ENCODE measurements at places on chromosomes 7 and 10. TPM values are rescaled to one million over a fixed set of nuclear protein-coding genes. Genes with fewer than 3 reads are reported as not detected.

- DNase-seq, result no peak
- no peaks in the 10 kb centered on the region for H3K36me3 ChIP-seq
- H3K4me1 ChIP-seq, result no peaks in the 10 kb centered on the region
- no peaks in the 10 kb centered on the region for H3K27me3 ChIP-seq
- no peak overlapping the region for H3K27ac ChIP-seq
These were observed 87.7 kb upstream of the TMEM168 start for GRCh38 chr7:112877691-112878460.

- H3K4me3 ChIP-seq, result no peak overlapping the region
- no peaks in the 10 kb centered on the region for H3K4me1 ChIP-seq
- DNase-seq, result no peak
- H3K36me3 ChIP-seq, result no peaks in the 10 kb centered on the region
These were observed 56.8 kb downstream of the PARP12 start for GRCh38 chr7:140005754-140006503.

DNA sequence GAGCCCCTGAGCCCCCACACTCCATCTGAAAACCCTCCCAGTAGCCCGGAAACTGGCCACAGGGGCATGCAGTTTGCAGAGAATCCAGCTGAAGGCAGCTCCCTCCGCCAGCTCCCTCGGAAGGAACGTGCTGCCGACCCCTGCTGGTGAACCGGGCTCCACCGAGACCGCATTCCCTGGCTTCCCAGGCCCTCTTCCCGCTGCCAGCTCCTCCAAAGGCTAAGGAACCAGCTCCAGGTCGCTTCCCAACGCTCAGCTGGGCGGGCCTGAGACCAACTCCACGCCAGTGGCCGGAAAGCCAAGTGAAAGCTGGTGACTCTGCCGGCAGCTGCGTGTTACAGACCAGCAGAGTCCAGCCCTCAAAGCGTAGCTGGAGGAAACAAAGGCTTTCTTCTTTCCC, 35.8 kb downstream of the GPER1 start:
- peak; percentile 75 for DNase-seq
- no peaks in the 10 kb centered on the region for H3K36me3 ChIP-seq
- no peak overlapping the region for H3K4me3 ChIP-seq
- no peaks in the 10 kb centered on the region for H3K27me3 ChIP-seq
- peaks cover 10% of the 10 kb centered on the region for H3K4me1 ChIP-seq

- no peaks in the 10 kb centered on the region for H3K4me1 ChIP-seq
- H3K36me3 ChIP-seq, result peaks cover 2% of the 10 kb centered on the region
- H3K27me3 ChIP-seq, result no peaks in the 10 kb centered on the region
- no peak overlapping the region for H3K4me3 ChIP-seq
- DNase-seq, result no peak
These were observed 38.5 kb downstream of the BNIP3 start for GRCh38 chr10:131943021-131943814.

DNA sequence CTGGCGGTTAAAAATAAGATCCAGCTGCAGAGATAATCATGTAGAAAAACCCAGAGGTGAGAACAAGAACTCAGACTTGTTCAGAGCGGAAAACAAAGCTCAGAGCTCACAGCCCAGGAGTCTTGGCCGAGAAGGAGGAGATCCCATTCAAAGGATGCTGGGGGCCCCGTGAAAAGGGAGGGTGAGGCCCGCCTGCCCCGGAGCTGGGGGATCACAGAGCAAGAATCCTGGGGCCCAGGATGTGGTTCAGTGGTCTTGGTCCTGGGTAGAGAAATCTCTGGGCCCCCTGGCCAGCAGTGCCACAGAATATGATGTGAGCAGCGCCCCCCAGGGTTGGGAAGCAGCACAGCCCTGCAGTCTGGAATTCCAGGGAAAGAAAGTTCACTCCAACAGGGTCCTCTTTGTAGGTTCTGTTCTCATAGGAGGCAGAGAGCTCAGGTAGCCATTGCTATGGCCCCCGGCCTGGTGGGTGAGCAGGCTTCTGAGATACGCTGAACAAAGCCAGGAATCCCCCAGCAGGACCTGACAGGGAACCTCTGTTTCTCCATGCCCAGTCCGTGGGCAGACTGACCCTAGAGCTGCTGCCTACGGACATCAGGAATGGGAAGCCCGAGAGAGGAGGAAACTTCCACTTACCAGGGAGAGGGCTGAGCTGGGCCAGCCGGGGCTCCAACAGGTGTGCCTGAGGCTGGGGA, 77.7 kb upstream of the GNA12 start:
- no peaks in the 10 kb centered on the region for H3K36me3 ChIP-seq
- no peak for DNase-seq
- no peaks in the 10 kb centered on the region for H3K4me1 ChIP-seq
- H3K27me3 ChIP-seq, result peaks cover 7% of the 10 kb centered on the region

RELN gene
- 117 TPM for total RNA-seq

DNA sequence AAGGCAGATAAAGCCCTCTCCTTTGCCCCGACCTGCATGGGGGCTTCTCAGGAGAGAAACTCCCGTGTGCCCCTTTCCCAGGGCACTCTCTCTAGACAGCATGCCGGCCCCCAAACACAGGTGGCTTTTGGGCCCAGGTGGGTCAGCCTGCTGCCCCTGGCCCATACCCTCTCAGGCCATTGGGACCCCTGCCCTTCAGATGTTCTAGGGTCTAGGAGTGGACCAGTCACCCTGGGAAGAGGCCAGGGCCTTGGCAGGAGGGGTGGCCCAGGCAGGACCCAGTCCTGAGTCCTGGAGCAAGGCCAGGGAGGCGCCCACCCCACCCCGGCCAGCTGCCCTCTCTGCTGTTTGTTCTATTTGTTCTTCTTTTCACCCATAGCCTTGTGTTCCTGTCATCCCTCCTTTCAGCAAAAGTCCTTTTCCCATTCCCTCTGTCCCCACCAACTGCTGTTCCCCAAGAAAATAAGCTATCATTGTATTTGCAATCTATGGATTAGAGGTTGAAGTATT, 9.3 kb upstream of the SEC24C start:
- no peaks in the 10 kb centered on the region for H3K36me3 ChIP-seq
- H3K27me3 ChIP-seq, result no peaks in the 10 kb centered on the region

DNA sequence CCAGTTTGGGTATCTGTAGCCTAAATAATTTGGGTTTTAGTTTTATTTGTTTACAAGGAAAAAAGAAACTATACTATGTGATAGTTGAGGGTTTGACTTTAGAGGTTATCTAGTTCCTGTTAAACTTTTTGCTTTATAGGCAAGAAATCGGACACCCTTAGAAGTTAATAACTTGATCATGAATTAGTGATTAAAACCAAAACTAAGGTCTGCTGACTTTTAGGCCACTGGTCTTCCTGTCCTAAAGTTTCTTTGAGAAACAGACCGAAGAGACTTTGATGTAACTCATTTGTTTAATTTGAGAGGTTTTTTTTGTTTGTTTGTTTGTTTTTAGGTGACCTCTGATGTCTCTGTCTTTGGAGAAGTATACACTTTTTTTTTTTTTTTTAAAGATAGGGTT, 59.7 kb downstream of the PHTF2 start:
- H3K4me3 ChIP-seq, result no peak overlapping the region
- H3K36me3 ChIP-seq, result no peaks in the 10 kb centered on the region
- H3K27me3 ChIP-seq, result no peaks in the 10 kb centered on the region
- DNase-seq, result no peak

GRCh38 chr7:141348728-141349127, 202.5 kb upstream of the AGK start:
- no peak for DNase-seq
- H3K27me3 ChIP-seq, result no peaks in the 10 kb centered on the region
- H3K4me3 ChIP-seq, result no peak overlapping the region
- H3K36me3 ChIP-seq, result no peaks in the 10 kb centered on the region
- no peak overlapping the region for H3K27ac ChIP-seq

MCM10 gene
- total RNA-seq, result not detected

- no peak overlapping the region for H3K27ac ChIP-seq
- DNase-seq, result no peak
- H3K4me3 ChIP-seq, result no peak overlapping the region
- H3K36me3 ChIP-seq, result no peaks in the 10 kb centered on the region
- no peaks in the 10 kb centered on the region for H3K4me1 ChIP-seq
These were observed 237.2 kb downstream of the CSTF2T start for GRCh38 chr10:51462076-51462779.

PDZD7 gene
- total RNA-seq, result 0.84 TPM

DNA sequence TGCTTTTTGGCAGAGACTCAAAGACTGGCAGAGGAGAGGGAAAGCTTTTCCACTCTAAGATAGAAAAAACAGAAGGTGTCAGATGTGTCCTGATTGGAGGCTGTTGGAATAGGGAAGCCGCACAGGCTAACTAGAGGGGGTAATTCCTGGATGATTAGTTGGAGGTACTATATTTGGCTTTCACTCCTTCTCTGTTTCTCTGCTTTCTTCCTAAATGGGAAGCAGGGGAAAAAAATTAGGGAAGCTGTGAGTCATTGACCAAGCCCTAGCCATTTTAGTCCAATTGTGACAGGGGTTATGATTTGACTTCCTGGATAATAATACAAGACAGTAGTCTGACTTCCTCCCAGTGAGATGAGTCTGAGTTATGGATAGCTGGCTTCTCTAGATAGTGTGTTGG, 475.2 kb upstream of the CELF2 start:
- no peaks in the 10 kb centered on the region for H3K27me3 ChIP-seq
- no peak for DNase-seq
- H3K4me3 ChIP-seq, result no peak overlapping the region
- H3K4me1 ChIP-seq, result no peaks in the 10 kb centered on the region
- no peaks in the 10 kb centered on the region for H3K36me3 ChIP-seq
- no peak overlapping the region for H3K27ac ChIP-seq

DNA sequence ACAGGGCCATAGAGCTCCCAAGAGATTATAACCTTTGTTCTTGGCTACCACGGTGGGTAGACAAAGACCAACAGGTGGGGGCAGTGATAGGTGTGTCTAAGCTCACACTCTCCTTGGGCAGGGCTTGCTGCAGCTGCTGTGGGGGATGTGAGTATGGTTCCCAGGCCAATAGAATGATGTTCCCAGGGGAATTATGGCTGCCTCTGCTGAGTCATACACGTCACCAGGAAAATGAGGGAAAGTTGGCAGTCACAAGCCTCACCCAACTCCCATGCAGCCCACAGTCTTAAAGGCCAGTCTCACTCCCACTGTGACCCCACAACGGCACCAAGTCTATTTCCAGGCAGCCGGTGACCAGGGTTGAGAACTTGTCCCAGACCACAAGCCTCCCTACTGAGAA, 453.4 kb upstream of the PODXL start:
- no peak overlapping the region for H3K27ac ChIP-seq
- no peaks in the 10 kb centered on the region for H3K36me3 ChIP-seq
- no peak overlapping the region for H3K4me3 ChIP-seq
- H3K27me3 ChIP-seq, result no peaks in the 10 kb centered on the region

DNA sequence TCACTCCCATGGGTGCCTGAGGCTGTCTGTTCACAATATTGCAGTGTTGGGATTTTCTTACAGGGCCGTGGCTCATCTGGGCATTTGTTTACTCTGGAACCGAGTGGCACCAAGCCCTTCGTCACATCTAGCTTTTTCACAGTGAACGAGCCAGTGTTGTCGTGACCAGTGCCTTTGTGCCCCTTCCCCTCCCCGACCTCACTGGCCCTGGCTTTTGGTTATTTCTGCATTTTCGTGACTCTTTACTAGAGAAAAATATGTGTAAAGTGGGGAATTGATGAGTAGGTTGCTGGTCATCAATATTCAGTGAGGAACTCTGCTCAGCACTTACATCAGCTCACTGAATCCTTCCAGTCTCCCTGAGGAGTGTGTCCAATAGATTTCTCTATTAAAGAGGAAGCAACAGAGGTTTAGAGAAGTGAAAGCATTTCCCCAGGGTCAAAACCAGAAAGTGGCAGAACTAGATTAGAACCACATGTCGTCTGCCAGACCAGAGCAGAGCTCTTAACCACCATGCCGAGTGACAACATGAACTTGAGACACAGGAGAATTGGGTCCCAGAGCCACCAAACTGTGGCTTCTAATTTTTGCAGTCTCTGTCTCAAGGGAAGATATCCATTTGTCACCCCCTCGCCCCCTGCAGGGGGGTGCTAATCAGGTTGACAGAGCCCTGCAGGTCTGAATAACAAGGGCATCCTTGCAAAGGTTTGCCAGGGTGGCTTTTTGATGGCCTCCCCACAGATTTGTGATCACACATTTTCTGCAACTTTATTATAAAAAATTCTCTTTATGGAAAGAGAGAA, 125.3 kb downstream of the CHN2 start:
- no peaks in the 10 kb centered on the region for H3K36me3 ChIP-seq
- H3K27me3 ChIP-seq, result no peaks in the 10 kb centered on the region
- no peak overlapping the region for H3K4me3 ChIP-seq
- no peak overlapping the region for H3K27ac ChIP-seq

DRGX gene
- total RNA-seq, result not detected

RPP30 gene
- total RNA-seq, result 46.5 TPM

- H3K27me3 ChIP-seq, result no peaks in the 10 kb centered on the region
- no peak overlapping the region for H3K4me3 ChIP-seq
- H3K36me3 ChIP-seq, result peaks cover 37% of the 10 kb centered on the region
- peaks cover 10% of the 10 kb centered on the region for H3K4me1 ChIP-seq
These were observed 108.0 kb downstream of the SMURF1 start for GRCh38 chr7:99035723-99036545.

- H3K4me1 ChIP-seq, result peaks cover 7% of the 10 kb centered on the region
- no peaks in the 10 kb centered on the region for H3K36me3 ChIP-seq
- H3K4me3 ChIP-seq, result peak overlapping the region; percentile 1
- H3K27ac ChIP-seq, result peak overlapping the region; percentile 83
These were observed 3.6 kb downstream of the FAM53B start for GRCh38 chr10:124740369-124741280.

DNA sequence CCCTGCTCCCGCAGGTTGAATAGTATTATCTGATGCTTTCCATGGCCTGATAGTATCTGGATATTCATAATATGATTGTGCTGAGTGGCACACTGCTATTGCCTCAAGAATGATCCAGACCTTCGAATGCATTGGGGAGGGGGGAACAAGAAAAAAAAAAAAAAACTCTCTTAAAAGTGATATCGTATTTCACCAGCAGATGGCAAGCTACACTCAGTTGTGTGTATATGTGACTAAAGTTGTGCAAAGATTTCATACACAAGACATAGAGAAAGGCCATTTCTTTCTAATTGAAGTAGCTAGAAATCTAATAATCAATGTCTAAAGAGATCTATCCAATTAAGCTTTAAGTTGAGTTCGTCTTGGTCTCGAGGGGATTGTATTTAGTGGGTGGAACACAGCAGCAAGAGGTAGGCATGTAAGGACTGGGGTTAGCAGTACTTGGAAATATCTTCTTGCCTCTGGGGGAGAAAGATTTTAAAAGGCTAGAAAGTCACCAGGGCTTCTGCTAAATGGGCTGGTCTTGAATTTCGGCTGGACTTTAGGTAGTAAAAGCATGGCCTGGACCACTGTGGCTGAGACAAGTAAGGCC, 15.3 kb downstream of the SFRP4 start:
- no peaks in the 10 kb centered on the region for H3K27me3 ChIP-seq
- H3K4me1 ChIP-seq, result no peaks in the 10 kb centered on the region
- no peaks in the 10 kb centered on the region for H3K36me3 ChIP-seq
- DNase-seq, result no peak
- H3K4me3 ChIP-seq, result no peak overlapping the region

- H3K4me3 ChIP-seq, result no peak overlapping the region
- no peaks in the 10 kb centered on the region for H3K4me1 ChIP-seq
- no peak for DNase-seq
- H3K36me3 ChIP-seq, result no peaks in the 10 kb centered on the region
- no peaks in the 10 kb centered on the region for H3K27me3 ChIP-seq
- H3K27ac ChIP-seq, result no peak overlapping the region
These were observed 275.2 kb downstream of the PHTF2 start for GRCh38 chr7:78073609-78074382.

PNLIP gene
- total RNA-seq, result 11.4 TPM

ELN gene
- 46.5 TPM for total RNA-seq
